ENCODE measurements at places on chromosomes 6 and 20.
A peak's percentile ranks its signal among the peaks of the same experiment; 100 is the strongest.

- DNase-seq: no peak
These were observed 32.0 kb downstream of the POM121L2 start for GRCh38 chr6:27280064-27280539.

GRCh38 chr6:55494411-55494810 lies 84.6 kb downstream of the HMGCLL1 start:
- no peak for DNase-seq

DNA sequence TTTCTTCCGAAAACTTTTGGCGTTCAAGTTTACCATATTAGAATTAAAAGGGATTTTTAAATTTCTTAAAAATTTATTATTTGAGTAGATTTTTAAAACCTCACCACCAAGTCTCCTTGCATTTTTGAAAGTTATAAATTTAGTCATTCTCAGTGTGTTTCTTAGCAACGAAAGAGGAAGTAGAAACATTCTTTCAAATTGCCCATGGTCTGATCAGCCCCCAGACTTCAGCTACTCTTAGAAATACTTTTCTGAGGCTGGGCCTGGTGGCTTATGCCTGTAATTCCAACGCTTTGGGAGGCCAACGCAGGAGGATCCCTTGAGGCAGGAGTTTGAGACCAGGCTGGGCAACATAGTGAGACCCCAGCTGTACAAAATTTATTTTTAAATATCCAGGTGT lies 15.1 kb upstream of the RTF2 start:
- no peak for DNase-seq

DNA sequence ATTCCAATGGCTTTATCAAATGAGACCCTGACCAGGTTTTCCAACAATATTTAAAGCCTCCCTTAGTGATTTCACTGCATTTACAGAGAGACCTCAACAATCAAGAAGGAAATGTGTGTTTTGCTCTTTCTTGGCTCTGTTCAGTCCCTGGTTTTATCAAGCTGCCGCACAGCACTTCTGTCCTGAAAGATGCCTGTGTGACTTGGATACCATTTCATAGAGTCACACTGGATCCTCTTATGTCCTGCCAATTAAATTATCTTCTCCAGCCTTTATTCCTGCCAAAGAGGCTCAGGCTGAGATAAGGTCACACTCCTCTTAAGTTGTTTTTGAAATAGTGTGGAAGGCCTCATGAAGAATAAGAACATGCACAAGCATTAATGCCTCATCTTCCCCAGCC lies 197.0 kb upstream of the RNF217 start:
- DNase-seq: no peak

- DNase-seq: no peak
These were observed 169.1 kb upstream of the CDYL start for GRCh38 chr6:4606821-4607704.

DNA sequence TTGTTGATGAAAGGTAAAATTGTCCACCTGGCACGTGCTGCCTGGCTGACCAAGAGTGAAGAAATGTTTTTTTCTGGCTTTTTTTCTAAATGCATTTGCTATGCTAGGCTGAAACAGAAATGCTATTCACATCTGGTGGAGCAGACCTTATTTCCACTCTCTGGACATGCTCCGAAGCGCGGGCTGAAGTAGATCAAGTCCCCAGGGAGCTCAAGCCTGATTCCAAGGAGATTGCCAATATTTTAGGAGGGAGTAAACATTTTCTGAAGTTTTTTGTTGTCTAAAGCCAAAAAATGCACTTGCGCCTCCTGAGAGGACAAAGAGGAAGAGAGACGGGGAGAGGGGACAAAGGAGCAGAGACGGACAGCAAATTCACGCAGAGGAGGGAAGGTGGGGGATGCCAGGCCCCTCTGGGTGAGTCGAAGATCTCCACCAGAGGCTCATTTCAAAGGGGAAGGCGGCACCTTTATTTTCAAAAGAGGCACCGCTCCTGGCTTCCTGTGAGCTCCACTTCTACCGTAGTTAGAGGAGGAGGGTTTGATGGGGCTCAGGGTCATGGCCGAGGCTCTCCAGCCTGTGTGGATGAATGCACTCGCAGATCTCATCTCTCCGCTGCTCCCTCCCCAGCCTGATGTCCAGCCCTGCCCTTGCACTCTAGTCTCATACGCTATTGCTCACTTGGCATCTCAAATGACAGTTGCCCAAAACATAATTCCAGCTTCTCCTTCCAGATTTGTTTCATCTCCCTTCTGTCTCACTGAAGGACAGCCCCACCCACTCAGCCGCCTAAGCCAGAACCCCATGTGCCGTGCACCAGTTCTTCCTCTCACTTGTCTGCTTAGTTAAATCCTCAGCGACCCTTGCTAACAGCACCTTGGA lies 23.1 kb upstream of the SMOC2 start:
- no peak for DNase-seq

GRCh38 chr6:119677384-119677783 lies 327.8 kb upstream of the MAN1A1 start:
- no peak for DNase-seq

GRCh38 chr6:48978016-48978415 lies 485.0 kb downstream of the MMUT start:
- DNase-seq: no peak

DNA sequence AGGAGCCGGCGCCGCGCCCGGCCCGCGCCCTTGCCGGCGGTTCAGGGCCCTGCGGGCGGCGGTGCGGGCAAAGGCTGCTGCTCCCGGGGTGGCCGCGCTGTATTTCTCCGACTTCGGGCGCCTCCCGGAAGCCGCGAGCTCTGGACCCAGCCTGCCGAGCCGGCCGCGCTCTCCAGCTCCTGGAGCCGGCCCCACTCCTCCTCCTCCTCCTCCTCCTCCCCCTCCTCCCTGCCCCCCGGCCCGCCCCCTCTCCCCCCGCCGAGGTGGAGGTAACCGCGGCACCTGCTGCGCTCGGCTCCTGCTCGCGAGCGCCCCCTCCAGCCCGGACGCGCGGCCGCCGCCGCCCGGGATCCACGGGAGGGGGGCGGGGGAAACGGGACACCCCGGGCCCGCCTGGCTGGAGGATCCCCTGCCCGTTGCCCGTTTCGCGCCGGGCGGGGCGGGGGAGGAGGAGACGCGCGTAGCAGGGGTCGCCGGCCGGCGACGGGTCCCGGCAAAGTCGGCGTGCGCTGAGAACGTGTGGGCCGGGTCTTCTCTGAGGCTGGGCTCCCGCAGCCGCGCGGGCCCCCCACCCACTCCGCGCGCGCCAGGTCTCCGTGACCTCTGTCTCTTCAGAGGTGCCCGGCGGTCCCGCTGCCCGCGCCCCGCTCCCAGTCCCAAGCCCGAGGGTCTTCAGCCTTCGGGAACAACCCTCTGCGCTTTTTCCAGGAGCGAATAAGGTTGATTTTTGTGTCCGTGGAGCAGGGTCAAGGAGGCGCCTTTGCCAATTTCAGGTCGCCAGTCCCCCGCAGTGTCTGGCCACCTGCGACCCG lies at the start of gene SLC22A23:
SLC22A23 (minus strand) TSS at position 153 of the 812 bp plus-strand sequence. CDS start 491 bp downstream, outside the sequence.
- DNase-seq: peak; percentile 18

Data from stimulated activated CD8-positive, alpha-beta memory T cell treated with anti-CD3 and anti-CD28 coated beads, Interleukin-4, amount 100 ng/mL, for 1 hour (primary cell).